ENCODE measurements at places on chromosomes 11 and 22.
A peak's percentile ranks its signal among the peaks of the same experiment; 100 is the strongest.

DNA sequence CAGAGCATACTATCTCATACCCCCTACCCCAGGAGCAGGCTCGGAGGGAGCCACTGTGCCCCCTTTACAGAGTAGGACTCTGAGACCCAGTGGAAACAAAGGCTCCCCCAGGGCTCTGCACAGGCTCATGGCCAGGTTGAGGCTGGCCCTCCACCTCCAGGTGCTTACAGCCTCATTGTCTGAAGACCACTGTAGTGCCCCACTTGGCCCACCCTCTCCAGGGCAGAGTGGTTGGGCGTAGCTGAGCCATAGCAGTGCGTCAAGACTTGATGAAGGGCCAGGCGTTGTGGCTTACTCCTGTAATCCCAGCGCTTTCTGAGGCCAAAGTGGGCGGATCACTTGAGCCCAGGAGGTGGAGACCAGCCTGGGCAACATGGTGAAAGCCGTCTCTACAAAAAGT lies 1.7 kb downstream of the ANKRD13D start:
- peak; percentile 80 for DNase-seq

- no peak for DNase-seq
These were observed 17.2 kb upstream of the MPZL2 start for GRCh38 chr11:118281284-118281683.

DNA sequence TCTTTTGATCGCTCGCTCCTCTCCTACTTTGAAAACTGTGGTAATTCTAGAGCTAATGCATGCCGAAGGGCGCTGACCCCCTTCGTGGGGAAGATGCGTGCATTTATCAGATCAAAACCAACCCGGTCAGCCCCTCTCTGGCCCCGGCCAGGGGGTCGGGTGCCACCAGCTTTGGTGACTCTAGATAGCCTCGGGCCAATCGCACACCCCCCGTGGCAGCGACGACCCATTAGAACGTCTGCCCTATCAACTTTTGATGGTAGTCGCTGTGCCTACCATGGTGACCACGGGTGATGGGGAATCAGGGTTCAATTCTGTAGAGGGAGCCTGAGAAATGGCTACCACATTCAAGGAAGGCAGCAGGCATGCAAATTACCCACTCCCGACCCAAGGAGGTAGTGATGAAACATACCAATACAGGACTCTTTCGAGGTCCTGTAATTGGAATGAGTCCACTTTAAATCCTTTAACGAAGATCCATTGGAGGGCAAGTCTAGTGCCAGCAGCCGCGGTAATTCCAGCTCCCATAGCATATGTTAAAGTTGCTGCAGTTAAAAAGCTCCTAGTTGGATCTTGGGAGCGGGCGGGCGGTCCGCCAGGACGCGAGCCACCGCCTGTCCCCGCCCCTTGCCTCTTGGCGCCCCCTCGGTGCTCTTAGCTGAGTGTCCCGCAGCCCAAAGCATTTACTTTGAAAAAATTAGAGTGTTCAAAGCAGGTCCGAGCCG lies 3898.2 kb upstream of the OR11H1 start:
- no peak for DNase-seq

DNA sequence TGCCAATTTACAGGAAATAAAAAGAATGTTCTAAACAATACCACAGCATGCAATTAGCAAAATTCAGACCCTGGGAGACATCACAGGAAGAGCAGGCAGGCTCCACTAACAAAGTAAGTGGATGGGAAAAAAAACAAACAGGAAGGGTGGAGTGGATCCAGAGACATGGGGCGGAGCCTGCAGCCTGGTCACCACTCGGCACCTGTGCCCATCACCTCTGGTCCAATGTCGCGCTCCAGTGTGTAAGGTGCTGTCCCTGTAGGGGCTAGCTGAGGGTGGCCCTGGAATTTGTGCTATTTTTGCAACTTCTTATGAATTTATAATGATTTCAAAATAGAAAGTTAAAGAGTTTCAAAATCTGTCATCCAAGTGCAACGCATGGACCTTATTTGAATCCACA lies 11.0 kb upstream of the MOB2 start:
- DNase-seq = no peak

- peak; percentile 38 for DNase-seq
These were observed 38.2 kb downstream of the OR10A6 start for GRCh38 chr11:7892840-7893254.

DNA sequence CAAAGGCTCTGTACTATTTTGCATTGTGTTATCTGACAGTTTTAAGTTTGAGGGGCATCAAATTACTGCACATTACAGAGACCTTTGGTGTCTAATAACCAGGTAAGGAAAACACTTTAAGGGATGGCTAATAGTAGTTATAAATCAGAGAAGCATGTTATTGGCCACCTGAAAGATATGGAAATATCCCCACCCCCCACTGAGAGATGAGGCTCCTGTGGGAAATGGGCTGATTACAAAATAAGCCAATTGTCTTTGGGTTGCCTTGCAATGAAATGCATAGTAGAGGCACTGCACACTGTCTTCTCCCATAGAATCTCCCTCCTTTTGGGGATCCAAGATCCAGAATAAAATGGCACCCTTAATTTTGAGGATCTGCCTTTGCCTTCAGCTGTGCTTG lies 91.0 kb downstream of the IGLL5 start:
- no peak for DNase-seq

GRCh38 chr11:115618428-115618827 lies 114.2 kb upstream of the CADM1 start:
- no peak for DNase-seq

GRCh38 chr11:18836417-18836816 lies 44.8 kb upstream of the PTPN5 start:
- DNase-seq = no peak

- no peak for DNase-seq
These were observed 20.2 kb downstream of the MYO18B start for GRCh38 chr22:25762147-25762546.

- no peak for DNase-seq
These were observed 4.3 kb upstream of the GALNT18 start for GRCh38 chr11:11626128-11626527.
